Activated CD8-positive, alpha-beta memory T cell treated with anti-CD3 and anti-CD28 coated beads, Interleukin-2, amount 10 ng/mL, durations not matched to agents 7 days and 5 days (primary cell): ENCODE measurements at places on chromosomes 2 and 18.

DNA sequence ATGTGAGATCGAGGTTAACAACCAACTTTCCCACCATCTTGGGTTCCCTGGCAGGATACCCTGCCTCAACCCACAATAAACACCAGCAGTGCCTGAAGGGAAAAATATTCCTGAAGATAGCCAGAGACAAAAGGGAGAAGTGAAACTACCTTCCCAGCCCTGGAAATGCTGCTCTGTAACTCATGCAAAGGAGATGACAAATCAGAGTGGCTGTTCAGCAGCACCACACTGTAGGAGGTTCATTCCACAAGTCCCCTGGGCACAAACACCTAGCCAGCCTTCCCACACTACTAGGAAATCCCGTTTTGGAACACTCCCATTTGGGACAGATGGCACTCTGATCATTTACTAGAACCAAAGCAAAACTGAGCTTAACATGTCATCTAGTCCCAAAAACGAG, 190.7 kb upstream of the RBBP8 start:
- no peak for DNase-seq

GRCh38 chr18:56984731-56985130, 162.2 kb upstream of the BOD1L2 start:
- DNase-seq: no peak

GRCh38 chr2:237633061-237633561, 5.7 kb downstream of the LRRFIP1 start:
- no peak for DNase-seq

GRCh38 chr2:241882091-241882625, 12.6 kb downstream of the RTP5 start:
- DNase-seq: peak; percentile 62

DNA sequence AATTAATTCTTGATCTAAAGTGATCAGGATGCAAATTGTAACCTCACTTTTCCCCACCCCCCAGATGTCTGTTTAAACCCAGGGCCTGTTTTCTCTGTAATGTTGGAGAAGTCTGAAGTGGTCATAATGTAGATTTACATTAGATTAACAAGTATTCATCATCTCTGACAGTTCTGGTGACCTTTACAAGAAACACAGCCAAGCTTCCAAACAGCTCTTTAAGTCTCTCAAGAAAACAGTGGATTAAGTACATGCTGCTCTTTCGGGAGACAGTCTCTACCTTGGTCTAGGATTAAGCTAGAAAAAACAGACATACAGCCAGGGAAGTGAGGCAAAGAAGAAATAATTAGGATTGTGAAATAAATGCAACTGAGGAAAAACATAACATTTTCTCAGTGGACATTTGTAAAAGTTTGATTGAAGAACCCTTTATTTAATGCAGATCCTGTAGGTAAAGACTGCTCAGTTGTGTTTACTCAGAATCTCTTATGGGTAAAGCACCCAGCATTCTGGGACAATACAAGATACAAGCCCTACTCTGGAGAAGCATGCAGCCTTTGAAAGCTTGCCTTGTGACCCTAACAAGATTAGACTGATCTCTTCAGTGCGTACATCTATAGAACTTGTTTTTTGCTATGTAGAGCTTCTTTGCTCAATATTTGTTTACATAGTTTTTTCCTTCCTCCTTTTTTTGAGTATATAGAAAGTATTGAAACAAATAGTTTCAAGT, 203.9 kb downstream of the PHLPP1 start:
- DNase-seq: no peak

- DNase-seq: no peak
These were observed 199.7 kb upstream of the SLC14A2 start for GRCh38 chr18:45415614-45416013.

- DNase-seq: no peak
These were observed 484.3 kb downstream of the PTPRM start for GRCh38 chr18:8051453-8051852.

GRCh38 chr2:160022162-160022561, 40.3 kb downstream of the PLA2R1 start:
- DNase-seq: no peak

DNA sequence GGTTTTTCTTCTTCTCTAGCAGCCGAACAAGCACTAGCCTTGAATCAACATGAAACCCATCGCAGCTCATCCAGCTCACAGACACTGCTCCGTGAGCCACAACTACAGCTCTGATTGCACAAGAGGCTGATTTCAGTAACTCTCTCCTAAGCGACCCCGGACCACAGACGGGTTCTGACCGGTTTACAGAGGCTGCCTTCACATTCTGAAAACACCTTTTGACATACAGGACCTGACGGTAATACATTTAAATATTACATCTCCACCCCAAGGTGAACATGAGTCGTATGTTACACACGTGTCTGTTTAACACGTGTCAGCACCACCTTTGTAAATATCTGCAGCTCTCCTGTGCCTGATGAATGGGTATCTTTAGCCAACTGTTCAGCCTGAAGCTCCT, 120.7 kb downstream of the TMEM18 start:
- no peak for DNase-seq

- DNase-seq: no peak
These were observed 230.1 kb upstream of the PXDN start for GRCh38 chr2:1974397-1974796.
